ENCODE measurements at places on chromosomes 4 and X.

DNA sequence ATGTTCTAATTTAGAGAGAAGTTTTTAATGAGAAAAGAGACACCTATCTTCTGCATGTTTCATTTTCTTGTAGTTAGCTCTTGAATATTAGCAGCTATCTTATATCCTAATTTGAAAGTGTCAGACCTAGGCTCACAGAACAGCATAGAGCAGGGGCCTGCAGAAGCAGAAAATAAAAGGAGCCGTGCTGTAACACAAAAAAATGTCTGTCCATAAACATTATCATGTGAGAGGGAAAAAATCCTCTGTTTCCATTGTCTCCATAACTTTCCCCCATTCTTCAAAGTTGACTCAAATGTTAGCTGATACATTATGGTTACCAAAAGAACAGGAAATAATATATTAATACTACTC, 329.2 kb upstream of the EPHA5 start:
- no peak for DNase-seq

DNA sequence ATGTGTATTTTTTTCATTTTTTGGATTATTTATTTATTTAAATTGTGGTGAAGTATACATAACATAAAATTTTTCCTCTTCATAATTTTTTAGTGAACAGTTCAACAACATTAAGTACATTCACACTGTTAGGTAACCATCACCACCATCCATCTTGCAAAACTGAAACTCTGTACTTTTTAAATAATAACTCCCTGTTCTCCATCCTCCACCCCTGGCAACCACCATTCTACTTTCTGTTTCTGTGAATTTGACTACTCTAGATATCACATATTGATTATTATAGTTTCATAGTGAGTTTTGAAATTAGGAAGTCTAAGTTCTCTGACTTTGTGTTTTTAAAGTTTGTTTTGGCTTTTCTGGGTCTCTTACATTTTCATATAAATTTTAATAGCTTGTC, 89.3 kb upstream of the STX18 start:
- DNase-seq, result no peak

- DNase-seq, result no peak
Observed at GRCh38 chr4:112411781-112412550, 104.0 kb downstream of the NEUROG2 start.

DNA sequence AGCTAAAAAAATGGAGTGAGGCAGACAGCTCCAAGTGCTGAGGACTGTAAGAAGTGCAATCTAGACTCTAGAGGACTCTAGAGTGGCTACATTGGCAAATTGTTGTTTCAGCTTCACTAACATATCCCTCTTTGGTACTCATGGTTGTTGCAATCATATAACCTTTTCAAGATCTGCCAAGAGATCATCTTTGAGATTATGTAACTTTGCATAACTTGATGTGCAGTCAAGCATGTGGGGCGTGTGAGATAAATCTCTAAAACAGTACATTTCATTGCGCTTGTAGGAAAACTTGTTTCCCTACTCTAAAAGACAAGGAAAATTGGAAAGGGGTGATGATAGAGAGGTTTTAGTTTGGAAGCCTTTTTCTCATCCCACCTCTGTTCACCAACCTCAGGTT, 11.2 kb upstream of the BRS3 start:
- DNase-seq, result no peak

GRCh38 chr4:176758731-176759130, 34.0 kb downstream of the VEGFC start:
- DNase-seq, result no peak

DNA sequence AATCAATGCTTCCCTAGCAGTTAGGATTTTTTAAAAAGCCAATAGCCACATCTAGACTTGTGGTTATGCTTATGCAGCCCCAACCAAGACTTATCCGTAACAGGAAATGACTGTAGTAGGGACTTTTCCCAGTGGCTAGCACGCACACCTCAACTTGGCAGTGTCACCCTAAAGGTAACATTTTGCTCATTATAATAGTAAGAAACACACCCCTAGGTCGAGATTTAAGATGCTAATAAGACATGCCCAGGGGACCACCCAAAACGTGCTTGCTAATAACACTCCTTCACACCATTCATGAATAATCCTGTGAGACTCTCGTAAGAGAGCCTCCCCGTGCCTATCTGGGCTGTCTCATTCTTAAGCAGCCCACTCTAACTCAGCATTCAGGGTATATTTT, 195.3 kb downstream of the CHIC1 start:
- DNase-seq, result no peak

Measured in KBM-7 (cell line).